Bronchial epithelial cell (primary cell): ENCODE measurements at places on chromosomes 7 and 10. TPM values are rescaled to one million over a fixed set of nuclear protein-coding genes. Genes with fewer than 3 reads are reported as not detected.

- DNase-seq, result no peak
Observed at GRCh38 chr7:755413-755805, 28.3 kb upstream of the PRKAR1B start.

The DMBT1 gene
- not detected in 2 replicates for total RNA-seq

The KLLN gene
- 0.13 and 0.26 TPM in 2 replicates for total RNA-seq

The ECD gene
- 16.8 and 17.6 TPM in 2 replicates for total RNA-seq

The TMEM176A gene
- 0.79 TPM in 1 of 2 replicates, not detected in the other for total RNA-seq

GRCh38 chr10:112977426-112977898, 27.4 kb downstream of the TCF7L2 start:
- no peak for DNase-seq

GRCh38 chr10:17455015-17455520, 673 bp upstream of the ST8SIA6 start:
- no peak for DNase-seq

- DNase-seq, result no peak
Observed at GRCh38 chr7:42878303-42878702, 33.6 kb downstream of the C7orf25 start.

DNA sequence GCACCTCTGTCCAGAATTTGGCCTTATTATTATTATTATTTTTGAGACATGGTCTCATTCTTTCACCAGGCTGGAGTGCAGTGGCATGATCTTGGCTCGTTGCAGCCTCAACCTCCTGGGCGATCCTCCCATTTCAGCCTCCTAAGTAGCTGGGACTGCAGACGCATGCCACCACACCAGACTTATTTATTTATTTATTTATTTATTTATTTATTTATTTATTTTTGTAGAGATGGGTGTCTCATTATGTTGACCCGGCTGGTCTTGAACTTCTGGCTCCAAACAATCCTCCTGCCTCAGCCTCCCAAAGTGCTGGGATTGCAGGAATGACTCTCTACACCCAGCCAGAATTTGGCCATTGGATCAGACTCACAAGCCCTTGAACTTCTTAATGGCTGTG, 6.4 kb downstream of the BLNK start:
- DNase-seq, result no peak

DNA sequence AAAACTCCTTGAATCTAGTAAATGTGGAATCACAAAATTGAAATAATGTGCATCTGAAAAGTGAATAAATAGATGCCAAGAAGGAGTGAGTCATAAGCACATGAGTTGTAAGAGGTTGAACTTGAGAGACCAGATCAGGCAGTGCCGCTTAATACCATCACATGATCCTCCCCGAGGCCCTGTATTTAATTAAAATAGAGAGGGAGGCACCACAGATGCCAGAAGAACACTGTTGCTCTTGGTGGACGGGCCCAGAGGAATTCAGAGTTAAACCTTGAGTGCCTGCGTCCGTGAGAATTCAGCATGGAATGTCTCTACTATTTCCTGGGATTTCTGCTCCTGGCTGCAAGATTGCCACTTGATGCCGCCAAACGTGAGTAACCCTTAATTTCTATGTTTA, at the start of gene GPNMB:
TSS of gene GPNMB (plus strand) at position 221 of the 400 bp plus-strand sequence. CDS start at position 304, 83 bp downstream.
- peak; percentile 83 for DNase-seq

DNA sequence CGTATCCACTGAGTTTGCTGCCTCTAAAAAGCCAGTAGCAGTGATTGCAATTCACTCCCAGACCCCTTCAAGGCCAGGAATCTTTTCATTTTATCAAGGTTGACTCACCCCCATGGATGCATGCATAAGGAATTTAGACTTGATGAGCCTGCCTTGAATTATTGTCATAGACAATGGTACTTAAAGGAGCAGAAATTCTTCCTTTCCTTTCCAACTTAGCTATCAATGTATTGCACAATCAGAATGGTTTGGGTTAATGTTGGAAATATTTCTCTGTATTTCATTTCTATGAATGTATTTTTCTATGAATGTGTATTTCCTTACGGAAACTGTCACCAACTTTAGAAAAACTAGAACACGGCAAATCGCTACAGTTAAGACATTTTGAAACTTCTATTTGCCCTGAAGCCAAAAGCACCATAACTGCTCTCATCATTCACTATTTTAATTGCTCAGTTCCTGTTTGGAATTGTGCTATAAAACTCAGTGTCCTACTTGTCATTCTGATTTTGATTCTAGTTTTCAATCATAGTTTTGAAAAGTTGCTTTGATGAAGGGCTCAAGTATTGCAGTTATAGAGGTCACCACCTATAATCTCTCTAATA, 355.7 kb upstream of the AKR1E2 start:
- DNase-seq, result peak; percentile 74

DNA sequence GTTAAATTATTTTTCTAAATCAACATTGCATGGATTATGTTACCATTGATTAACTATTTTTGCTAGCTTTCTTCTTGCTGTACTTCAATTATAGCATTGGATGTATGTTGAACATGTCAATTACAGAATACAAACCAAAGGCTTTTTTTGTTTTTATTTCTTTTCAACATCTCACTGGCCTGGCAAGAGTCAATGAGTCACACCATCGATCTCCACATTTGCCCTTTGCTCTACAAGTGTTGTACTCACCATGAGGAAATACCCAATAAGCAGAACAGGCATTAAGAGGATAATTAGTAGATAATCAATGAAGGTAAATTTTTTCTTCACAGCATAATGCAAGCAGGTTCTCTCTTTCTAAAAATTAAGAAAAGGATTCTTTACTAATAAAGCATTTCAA, 23.3 kb downstream of the ANKRD22 start:
- DNase-seq, result peak; percentile 28

The VWA2 gene
- 1.8 and 3.9 TPM in 2 replicates for total RNA-seq

DNA sequence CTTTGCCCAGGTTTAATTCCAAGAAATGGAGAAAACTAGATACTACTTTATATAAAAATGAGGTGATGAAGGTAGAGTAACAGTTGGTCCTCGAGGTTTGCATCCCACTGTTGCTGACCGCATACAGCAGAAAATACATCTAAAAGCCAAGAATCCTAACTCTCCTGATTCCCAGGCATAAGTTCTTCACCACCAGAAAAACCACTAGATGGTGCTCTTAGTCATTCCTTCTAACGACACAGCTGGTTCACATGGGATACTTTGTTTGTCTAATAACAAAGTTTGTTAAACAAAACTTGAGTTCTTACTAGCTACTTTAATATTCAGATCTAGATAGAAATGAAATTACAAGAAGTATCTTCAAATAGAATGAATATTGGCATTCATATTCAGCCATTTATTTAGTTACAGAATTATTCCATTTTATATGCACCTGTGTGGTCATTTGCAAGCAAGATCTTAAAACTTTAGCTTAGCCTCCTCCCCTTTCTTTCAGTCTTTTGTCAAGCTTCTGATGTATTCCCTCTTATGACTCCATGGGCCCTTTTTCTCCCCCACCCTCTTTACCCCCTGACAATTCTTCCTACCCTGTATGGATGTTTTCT, 54.1 kb upstream of the CYP26C1 start:
- peak; percentile 57 for DNase-seq

GRCh38 chr10:100483876-100484666, 21.3 kb downstream of the WNT8B start:
- DNase-seq, result no peak

The TMEM229A gene
- total RNA-seq, result not detected in 2 replicates

GRCh38 chr7:140212100-140212881, 35.5 kb upstream of the KDM7A start:
- peak; percentile 96 for DNase-seq

The SH2D4B gene
- under 0.01 TPM in 2 replicates for total RNA-seq
